GM12878 (cell line): ENCODE measurements at places on chromosomes 1 and 21. TPM values are rescaled to one million over a fixed set of nuclear protein-coding genes. Genes with fewer than 3 reads are reported as not detected.

Gene HOOK1
- polyA plus RNA-seq, result 2.9 and 4.6 TPM in 2 replicates

GRCh38 chr1:234315588-234315987 lies 57.7 kb upstream of the COA6 start:
- DNase-seq, result no peak

Gene EXOSC10
- 84.8 and 86.5 TPM in 2 replicates for polyA plus RNA-seq

- no peak for DNase-seq
Observed at GRCh38 chr1:38652217-38652616, 207.4 kb downstream of the RRAGC start.

- no peak for DNase-seq
Observed at GRCh38 chr1:2204415-2205190, 10.0 kb upstream of the FAAP20 start.

- DNase-seq, result no peak
Observed at GRCh38 chr1:231487019-231487418, 41.5 kb upstream of the TSNAX start.

DNA sequence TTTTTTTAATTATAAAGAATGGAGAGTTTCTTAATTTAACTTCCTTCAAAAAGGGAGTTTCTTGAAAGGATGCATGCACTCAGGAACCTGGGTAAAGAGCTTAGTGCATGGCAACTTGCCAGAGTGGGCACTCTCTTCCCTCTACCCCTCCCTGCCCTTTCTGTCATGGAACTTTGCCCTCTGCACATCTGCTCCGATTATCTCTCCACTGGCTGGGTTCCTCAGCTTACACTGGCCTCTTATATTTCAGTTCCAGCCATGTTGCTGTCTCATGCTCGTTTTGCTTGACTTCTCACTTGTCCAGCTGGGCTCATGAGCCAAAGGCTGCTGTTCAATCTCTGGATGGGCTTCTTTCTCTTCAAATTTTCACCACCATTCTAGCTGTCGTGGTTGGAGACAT lies 87.0 kb downstream of the NCAM2 start:
- DNase-seq, result no peak

Gene CRP
- polyA plus RNA-seq, result not detected in 2 replicates

DNA sequence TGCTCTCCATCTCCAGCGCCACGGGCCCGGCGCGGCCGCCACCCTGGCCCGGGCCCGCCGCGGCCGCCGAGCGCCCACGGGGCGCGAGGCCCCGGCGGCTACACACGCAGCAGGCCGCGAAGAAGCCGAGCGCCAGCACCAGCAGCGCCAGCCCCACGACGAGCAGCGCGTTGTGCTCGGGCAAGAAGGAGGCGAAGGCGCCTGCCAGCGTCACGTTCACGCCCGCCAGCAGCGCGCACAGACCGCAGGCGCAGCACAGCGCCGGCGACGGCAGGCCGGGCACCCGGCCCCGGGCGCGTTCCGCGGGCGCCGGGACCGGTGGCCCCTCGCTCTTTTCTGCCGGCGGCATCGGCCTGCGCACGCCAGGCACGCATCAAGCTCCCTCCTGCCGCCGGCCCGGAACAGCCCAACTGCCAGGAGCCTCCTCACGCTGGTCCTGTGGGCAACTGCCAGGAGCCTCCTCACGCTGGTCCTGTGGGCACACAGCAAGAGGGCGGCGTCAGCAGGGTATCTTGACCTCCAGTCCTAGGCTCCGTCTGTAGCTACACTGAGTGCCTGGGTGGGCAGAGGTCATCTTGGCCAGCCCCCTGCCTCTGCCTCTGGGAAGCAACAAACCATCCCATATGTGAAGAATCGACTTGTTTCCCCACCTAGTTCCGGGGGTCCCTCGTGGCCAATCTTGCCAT lies 18.1 kb downstream of the KNCN start:
- no peak for DNase-seq

DNA sequence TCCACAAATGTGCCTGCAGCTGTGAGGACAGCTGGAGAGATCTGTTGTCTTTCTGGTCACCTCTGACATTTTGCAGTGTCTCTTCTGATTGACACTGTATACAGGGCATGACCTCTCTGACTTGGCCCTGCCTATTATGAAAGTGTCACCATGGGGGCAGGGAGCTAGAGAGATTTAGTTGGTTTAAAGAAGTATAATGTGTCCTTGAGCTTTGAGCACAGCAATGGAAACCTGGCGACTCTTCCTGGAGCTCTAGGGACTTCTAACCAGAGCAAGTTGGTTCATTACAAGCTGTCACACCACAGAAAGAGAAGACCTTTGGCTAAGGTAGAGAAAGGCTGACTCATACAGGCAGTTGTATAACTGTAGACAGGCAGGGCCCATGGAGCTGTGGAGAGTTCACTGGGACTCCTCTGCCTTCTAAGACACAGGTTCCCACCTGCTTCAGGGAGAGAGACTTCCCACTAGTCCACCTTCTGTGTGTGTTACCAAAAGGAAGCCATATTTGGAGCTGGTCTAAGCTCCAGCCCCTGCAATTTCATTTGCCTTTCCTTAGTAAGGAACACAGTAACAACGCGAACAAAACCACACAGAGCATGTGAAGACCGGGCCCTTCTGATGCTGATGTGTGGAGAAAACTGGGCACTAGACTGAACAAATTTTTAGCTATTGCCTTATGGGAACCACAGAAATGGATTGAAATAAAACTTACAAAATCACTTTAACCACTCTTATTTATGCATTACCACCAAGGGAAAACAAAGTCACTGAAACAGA lies 90.5 kb upstream of the ADAR start:
- no peak for DNase-seq

Gene DLGAP3
- 0.05 and 0.07 TPM in 2 replicates for polyA plus RNA-seq

Gene ASAP3
- polyA plus RNA-seq, result 0.28 and 0.33 TPM in 2 replicates

DNA sequence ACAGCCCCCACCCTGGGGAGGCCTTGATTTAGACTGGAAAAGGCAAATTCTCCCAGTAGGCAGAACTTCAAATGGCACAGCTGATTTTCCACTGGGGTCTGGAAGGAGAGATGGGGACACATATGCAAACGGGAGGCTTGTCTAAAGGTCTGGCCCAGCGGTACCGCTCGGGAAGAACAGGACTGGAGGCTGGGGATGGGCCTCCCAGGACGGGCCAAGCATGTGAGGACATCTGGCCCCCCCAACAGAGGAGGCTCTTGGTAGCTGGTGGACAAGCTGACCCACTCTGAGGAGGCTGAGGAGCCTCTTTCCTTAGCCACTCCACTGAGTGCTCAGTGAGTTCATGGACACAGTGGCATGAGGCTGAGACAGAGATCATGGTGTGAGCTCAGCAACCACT lies 170.0 kb downstream of the NPHP4 start:
- no peak for DNase-seq

DNA sequence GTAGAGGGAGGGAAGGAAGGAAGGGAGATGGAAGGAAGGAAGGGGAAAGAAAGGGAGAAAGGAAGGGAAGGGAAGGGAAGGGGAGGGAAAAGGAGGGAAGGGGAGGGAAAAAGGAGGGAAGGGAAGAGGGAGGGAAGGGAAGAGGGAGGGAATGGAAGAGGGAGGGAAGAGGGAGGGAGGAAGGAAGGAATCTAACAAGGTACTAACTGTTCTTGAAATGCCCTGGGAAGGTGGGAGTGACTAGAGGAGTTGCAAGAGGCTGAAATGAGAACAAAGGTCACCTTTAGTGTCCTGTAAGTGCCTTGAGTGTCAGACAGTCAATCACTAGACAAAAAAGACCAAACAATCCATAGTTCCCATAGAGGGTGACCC lies 2.3 kb upstream of the ATP2B4 start:
- no peak for DNase-seq

DNA sequence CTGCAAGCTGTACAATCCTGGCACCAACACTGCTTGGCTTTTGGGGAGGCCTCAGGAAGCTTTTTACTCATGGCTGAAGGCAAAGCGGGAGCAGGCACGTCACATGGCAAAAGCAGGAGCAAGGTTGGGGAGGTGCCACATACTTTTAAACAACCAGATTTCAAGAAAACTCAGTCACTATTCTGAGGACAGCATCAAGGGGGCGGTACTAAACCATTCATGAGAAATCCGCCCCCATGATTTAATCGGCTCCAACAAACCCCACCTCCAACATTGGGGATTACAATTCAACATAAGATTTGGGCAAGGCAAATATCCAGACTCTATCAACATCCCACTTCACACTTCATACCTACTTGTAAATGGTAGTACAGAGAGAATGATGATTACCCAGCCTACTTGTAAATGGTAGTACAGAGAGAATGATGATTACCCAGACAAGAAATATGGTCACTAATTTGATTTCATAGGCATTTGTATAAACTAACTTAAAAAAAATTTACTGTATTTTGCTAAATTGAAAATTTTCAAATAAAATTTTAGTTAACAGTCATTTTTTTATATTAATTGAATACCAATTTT lies 24.9 kb downstream of the ATP5PF start:
- no peak for DNase-seq

- DNase-seq, result no peak
Observed at GRCh38 chr1:113507552-113508214, 117.4 kb downstream of the MAGI3 start.

GRCh38 chr1:216310776-216311175 lies 112.5 kb downstream of the USH2A start:
- no peak for DNase-seq

GRCh38 chr1:198165927-198166647 lies 9.3 kb downstream of the NEK7 start:
- DNase-seq, result no peak

DNA sequence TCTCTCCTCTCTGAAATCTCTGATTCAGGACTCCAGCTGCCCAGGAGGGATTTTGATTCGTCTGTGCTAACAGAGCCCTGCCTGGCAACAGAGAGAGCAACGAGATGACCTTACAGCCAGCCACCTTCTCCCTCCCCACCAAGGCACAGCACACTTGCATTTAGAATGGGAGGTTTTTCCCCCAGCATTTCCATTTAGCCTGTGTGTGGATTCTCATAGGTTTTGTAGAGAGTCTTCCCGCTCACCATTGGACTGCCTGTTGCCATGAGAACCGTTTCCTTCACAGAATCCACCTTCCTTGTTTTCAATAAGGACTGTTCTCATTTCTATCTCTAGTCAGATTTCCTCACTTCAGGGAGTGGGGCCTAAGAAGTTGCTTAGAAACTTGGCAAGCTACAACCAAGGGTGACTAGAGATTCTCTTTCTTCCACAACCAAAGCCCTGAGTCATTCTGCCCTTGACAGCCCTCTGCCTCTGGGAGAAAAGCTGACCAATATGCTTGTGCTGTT lies 5.8 kb upstream of the IKBKE start:
- no peak for DNase-seq

- DNase-seq, result no peak
Observed at GRCh38 chr1:25484096-25484495, 53.4 kb downstream of the MACO1 start.

Gene LCE2D
- polyA plus RNA-seq, result not detected in 2 replicates

DNA sequence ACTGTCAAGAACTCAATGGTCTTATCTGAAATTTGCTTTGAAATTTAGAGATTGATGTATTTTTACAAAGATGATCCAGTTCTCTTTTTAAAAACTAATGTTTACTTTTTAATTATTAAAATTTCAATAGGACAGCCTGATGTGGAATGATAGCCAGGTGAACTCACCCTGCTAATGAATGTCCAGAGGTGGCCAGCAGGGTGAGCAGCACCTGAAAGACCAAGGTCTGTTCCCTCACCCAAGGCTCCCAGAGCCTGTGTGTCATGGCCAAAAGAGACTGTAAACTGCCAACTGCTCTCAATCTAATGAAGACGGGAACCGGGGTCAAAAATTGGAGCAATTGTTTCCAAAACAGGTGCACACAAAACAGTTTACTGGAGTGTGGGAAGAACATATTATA lies 340.4 kb downstream of the DISC1 start:
- DNase-seq, result no peak

- no peak for DNase-seq
Observed at GRCh38 chr1:14891991-14892390, 261.6 kb upstream of the TMEM51 start.

DNA sequence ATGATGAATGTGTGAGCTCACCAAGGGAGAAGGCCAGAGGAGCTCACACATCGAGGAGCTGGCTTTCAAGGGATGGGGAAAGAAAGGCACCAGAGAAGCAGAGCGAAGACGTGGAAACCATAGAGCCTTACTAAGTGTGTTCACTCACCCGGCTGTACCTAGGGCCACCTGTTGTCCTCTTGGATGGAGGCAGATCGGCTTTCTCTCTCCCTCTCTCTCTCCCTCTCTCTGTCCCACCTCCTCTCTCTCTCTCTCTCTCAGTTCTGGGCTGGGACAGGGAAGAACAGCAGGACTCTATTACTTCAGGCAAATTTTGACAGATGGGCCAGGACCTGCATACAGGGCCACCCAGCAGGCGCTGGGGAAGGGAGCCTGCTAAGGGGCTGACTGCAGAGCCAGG lies 64.8 kb downstream of the HIVEP3 start:
- no peak for DNase-seq

DNA sequence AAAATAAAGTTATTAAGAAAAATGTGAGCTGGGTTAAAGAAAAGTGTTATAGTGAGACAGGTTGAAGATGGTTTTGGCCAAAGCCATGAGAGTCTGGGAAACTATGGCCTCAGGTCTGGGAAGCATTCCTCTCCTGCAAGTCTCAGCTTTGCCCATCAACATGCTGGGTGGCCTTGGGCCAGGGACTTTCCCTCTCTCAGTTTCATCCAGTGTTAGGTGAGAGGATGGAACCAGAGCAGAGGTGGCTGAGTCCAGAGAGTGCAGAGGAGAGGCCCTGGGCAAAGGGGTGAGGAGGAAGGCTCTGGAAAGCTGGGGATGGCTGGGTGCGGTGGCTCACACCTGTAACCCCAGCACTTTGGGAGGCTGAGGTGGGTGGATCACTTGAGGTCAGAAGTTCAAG lies 10.5 kb downstream of the PADI2 start:
- no peak for DNase-seq

Gene TM2D1
- 42.9 and 44.6 TPM in 2 replicates for polyA plus RNA-seq

GRCh38 chr1:27689423-27690173 lies 17.6 kb upstream of the IFI6 start:
- DNase-seq, result peak; percentile 60

Gene FCAMR
- polyA plus RNA-seq, result 0.14 TPM in 1 of 2 replicates, not detected in the other

DNA sequence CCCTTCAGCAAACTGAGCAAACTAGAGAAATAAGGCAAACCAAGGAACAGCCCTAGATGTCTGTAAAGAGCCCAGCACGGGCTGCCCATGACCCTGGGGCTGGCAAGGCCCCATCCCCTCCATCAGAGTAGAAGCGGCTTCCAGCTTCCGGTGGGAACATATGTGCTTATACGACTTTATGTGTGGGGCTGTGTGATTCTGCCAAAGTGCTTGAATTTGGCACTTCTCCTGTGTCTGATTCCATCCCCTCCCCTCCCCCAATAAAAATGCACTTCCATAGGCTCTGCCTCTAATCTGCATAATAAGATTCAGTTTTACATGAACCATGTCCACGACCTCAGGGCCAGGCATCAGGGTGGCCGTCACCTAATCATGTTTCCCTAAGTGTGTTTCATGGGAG lies 236.6 kb downstream of the DSCAM start:
- DNase-seq, result no peak

Gene EVA1B
- 1.9 and 2.7 TPM in 2 replicates for polyA plus RNA-seq

DNA sequence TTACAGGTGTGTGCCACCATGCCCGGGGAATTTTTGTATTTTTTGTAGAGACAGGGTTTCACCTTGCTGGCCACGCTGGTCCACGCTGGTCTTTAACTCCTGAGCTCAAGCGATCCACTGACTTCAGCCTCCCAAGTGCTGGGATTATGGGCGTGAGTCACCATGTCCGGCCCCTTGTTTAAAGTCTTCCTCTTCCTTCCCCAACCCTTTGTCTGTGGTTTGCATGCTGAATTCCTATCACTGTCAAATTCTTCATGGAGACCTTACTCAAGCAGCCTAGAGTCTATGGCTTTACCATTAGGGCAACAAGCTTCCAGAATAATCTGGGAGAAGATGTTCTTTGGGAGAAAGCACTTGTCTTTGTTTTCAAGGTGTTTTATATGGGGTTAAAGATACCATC lies 34.7 kb downstream of the B3GALT5 start:
- no peak for DNase-seq

- no peak for DNase-seq
Observed at GRCh38 chr21:41374867-41375533, 13.2 kb downstream of the MX2 start.
